ENCODE measurements at places on chromosomes 6 and 20.

DNA sequence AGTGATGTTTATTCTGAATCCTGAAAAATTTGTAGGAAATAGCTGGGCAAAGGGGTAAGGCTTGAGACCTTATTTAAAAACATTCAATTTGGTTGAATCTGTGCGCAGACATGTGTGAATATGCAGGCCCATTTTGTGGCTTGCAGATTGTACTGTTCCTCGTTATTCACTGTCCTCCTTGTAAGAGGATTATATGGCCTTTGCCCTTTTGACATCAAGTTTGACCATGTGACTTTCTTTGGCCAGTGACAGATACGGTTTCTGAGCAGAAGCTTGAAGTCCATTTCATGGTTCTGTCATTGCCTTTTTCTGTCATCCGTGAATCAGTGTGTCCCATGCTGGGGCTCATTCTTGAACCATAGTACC lies 13.4 kb downstream of the AFDN start:
- DNase-seq = no peak

GRCh38 chr20:38167851-38168760 lies 3.0 kb upstream of the TGM2 start:
- DNase-seq = peak; percentile 13

- DNase-seq = peak; percentile 66
Measured at GRCh38 chr6:16704401-16705045, 56.7 kb downstream of the ATXN1 start.

GRCh38 chr20:44154521-44155001 lies 32.4 kb downstream of the JPH2 start:
- no peak for DNase-seq

- no peak for DNase-seq
Measured at GRCh38 chr6:21135484-21136013, 458.0 kb upstream of the SOX4 start.

- DNase-seq = no peak
Measured at GRCh38 chr20:61259741-61260140, 7.7 kb downstream of the CDH4 start.

GRCh38 chr6:158437571-158437970 lies 122.3 kb upstream of the TMEM181 start:
- DNase-seq = no peak

DNA sequence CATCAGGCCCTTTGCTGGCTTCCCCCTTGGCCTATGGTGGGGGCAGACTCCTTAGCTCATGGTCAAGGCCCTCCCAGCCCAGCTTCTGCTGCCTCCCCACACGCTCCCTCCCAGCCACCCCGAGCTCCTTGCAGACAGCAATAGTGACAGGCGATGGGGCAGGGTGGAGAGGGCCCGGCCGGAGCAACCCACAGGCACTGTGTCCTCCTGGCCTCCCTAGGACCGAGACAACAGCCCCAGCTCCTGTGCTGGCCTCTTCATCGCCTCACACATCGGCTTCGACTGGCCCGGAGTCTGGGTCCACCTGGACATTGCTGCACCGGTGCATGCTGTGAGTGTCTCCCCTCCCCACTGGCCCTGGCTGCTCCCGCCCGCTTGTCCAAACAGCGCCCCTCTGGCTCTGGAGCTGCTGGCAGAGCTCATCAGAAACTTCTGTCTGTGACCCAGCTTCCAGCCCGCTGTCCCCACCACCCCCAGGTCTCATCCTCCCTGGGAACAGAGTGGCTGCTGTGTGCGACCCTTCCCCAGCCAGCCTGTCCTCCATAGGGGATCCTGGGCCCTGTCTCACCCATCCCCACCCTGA lies 21.8 kb downstream of the NPEPL1 start:
- no peak for DNase-seq

DNA sequence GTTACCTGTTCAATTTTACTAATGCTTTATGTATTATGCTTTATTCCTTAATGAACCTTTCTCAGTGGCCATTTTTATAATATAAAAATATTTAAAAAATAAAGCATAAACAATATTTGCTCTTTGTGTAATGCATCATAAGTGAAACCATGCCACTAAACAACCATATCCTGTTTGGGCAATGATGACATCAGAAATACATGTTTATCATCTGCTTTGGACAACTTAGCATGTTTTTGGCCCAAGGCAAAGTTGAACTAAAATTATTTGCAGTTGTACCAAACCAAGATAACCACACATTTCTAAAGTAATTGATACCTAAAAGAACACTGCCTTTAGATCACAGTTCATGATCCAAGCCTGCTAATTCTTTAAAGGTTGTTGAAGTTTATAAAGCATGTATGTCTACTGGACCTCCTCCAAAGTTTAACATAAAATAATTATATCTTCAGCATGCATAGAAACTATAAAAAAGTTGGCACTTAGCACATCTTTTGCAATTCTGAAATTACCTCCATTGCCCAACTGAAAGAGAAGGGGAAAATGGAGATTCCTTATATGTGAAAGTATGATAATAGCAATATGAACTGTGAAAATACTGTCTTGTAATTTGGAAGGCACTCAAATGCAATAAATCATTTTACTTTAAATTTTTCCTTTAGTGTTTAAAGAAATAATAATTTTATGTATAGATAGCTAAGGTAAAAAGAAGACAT lies 325.6 kb upstream of the RUNX2 start:
- no peak for DNase-seq

DNA sequence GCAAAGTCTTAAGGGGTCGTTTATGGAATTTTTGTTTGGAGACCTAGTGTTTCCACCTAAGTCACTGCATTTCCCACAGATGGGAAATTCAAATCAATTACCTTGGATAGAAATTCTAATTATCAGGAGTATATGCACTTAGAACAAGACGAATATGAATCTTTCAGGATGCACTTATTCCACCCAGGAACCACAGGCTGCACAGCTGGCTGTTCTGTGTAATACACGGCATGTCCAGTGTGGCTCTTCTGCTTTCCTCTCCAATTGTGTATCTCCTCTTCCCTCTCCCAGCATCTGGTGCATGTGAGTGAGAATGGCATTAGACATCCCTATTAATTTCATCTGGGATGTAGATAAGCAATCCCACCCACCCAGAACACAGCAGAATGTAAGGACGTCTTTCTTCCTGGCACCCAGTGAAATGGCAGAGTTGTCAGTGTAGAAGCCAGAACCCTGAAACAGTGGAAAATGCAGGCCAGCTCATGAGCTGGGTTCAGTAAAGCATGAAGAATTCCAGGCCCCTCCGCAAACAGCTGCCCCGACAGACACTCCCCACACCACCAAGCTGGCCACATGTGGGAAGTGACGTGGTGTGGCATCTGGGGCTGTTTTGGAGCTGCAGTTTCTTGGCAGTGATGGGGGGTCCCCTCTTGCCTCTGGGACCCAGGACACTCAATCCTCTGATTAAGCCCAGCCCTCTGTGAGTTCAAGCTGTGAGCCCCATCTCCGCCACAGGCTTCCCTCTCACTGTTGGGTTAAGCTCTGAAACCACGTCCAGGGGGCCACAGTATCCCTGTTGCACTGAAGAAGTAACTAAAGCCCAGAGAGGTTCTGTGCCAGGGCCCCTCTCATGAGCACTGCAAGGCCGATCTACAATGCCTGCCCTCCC lies 180.1 kb upstream of the CST7 start:
- DNase-seq = no peak

- DNase-seq = no peak
Measured at GRCh38 chr6:170523256-170524171, 29.6 kb downstream of the PSMB1 start.

DNA sequence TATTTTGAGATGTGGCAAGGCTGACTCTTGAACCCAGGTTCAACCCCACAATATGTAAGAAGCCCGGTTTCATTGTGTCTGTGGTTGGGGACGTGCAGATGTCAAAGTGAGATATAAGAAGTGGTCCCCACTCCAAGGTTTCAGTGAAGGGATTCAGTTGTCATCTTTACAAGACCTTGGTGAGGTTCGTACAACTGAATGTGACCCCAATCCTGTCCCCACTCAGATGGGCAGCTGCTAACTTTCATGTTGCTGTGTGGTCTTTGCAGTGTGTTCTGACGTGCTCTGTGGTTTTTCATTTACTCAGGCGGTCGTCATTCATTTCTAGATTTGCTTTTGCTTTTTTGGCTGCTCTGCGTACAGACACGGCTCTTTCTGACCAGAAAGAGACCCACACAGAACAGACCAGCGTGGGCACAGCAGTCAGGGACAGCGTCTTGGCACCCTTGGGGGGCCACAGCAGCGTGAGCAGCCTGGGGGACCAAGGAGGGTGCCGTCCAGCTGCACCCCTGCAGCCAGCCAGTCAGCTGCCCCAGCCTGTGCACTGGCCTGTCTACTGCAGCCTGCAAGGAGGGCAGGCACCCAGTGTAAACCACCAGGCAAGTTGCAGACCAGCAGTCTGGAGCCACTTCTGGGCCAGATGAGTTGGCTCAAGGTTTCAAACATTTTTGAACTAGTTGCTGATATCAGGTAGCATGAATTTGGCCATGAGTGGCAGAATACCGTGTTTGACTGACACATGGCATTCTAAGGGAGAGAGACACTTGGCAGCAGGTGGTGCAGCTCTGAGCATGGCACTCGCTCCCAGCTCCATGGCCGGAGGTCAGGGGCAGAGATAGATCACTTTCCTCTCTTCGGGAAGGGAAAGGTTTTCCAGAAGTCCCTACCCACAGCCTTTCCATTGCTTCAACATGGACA lies 49.4 kb upstream of the IRF4 start:
- no peak for DNase-seq

DNA sequence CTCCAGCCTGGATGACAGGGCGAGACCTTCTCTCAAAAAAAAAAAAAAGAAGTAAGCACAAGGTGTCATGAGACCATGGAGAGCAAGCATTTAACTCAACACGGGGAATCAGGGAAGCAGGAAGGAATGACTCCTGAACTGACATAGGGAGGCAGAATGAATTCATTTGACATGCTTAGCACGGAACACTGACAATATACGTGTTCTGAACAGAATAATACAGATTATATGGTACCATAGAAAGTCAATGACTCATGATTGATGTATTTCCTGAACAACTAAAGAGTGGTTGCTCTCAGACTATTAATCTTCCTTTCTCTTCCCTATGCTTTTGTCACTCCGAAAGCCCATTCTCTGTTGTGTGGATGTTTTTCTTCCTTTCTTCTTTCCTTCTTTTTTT lies 20.7 kb upstream of the ASIP start:
- no peak for DNase-seq

GRCh38 chr20:17885544-17885943 lies 83.0 kb downstream of the SNX5 start:
- DNase-seq = no peak

GRCh38 chr6:89895276-89895874 lies 1.1 kb downstream of the GJA10 start:
- no peak for DNase-seq

DNA sequence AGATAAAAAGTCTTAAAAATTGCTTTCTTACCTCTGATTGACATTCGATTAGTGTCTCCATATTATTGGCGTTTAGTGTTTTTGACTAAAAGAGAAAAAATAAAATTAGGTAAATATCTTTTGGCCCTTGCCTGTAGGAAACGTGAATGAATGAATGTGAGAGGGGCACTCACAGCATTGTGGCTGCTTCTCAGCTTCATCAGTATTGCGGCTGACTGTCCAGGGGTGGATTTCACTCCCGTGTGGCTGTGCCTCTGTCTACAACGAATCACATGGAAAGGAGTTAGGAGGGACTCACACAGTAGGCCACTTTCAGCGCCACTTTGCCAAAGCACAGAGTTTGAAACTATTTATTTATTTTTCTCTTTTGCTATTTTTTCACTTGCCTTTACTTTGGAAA lies 844 bp downstream of the TAGAP start:
- no peak for DNase-seq

DNA sequence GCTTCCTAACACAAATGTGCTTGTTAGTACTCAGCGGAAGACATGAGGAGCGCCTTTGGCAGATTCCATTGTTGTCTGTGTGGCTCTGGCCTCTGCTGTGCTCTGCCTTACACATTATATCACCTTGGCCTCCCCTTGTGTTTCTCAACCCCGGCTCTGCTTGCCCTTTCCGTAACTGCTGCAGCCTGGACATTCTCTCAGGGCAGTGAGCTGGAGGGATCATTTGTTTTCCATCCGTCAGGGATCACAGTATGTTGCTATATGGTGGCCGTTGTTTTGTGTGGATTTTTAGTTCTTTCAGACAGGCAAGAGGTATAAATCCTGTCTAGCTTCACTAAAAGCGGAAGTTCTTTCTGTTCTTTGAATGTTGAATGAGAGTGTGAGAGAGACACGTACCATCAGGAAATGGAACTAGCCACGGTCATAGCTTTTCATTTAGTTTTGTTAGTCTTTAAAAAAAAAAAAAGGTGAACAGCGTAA lies 175.1 kb downstream of the JARID2 start:
- DNase-seq = no peak

DNA sequence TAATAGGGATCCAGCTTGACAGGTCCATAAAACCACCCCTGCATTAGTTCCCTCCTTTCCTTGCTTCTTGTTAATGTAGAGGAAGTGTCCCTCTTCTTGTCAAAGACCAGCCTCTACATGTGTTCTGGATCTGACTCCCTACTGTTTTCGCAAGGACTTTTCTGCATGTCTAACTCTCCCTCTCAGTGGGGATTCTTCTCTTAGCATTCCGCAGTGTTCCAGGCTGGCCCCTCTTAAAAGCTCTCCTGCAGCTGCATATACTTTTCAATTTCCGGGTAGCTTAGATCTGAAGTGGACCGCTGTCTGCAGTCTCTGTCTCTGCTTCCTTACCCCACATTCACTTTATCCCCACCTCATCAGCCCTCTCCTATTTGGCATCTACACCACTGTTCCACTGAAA lies 96.1 kb upstream of the MAN1A1 start:
- DNase-seq = no peak

- DNase-seq = peak; percentile 37
Measured at GRCh38 chr20:2692886-2693285, 306 bp downstream of the EBF4 start.

DNA sequence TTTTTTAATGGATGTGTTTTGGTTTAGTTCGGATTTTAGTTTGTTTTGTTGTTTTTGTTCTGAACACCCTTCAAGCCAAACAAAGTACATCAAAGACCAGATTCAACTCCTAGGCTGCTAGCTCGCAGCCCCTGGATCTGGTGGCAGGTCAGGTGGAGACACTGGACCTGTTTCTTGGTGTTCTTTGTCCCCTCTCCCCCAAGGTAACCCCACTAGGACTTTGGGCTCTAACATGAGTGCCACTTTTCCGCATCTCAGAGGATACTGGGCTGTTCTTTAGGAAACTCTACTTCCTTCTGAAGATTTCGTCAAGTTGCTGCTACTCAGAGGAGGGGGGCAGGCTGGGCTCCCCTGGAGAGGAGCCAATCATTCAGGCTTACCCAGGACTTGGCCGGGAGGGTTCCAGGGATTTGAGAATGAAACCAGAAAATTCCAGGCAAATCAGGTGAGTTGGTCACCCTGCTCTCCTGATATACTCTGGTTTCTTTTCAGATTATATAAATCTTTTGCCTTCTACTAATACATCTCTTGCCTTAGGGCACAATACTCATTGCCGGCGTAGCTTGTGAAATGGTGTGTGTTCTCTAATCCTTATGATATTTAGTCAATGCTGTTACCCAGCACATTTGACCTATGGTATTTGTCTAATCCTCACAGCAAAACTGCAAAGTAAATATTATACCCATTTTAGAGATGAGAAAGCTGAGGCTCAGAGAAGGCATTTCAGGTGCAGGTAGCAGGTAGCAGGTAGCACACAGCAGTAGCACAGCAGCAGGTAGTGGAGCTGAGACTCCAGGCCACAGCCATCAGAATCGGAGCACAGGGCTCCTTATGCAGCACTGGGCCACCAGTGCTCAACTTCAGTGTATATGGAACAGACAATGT lies 291.6 kb downstream of the TSHZ2 start:
- no peak for DNase-seq
